ENCODE measurements at places on chromosomes 2 and 18. TPM values are rescaled to one million over a fixed set of nuclear protein-coding genes. Genes with fewer than 3 reads are reported as not detected.

KCNG3 gene
- 0.10 TPM for total RNA-seq

MC2R gene
- total RNA-seq = not detected

CXCR1 gene
- total RNA-seq = not detected

TFCP2L1 gene
- total RNA-seq = 0.02 TPM

SERPINB2 gene
- not detected for total RNA-seq

CPLX4 gene
- not detected for total RNA-seq

Measured in activated CD8-positive, alpha-beta memory T cell treated with anti-CD3 and anti-CD28 coated beads for 36 hours (primary cell).